ENCODE measurements at places on chromosomes 2 and 18. TPM values are rescaled to one million over a fixed set of nuclear protein-coding genes. Genes with fewer than 3 reads are reported as not detected.

The CHST10 gene
- total RNA-seq, result 8.6 TPM

The OTOF gene
- total RNA-seq, result 0.19 TPM

The ZAP70 gene
- total RNA-seq, result not detected

The RGPD3 gene
- 0.85 TPM for total RNA-seq

The EIF2AK3 gene
- total RNA-seq, result 46.8 TPM

The ATAD2B gene
- total RNA-seq, result 7.9 TPM

The TMEM17 gene
- 1.7 TPM for total RNA-seq

The CXCR1 gene
- total RNA-seq, result not detected

The KIF5C gene
- 0.38 TPM for total RNA-seq

The DSG2 gene
- total RNA-seq, result 0.19 TPM

The AQP12B gene
- total RNA-seq, result not detected

The ELOA2 gene
- not detected for total RNA-seq

The SLC39A6 gene
- total RNA-seq, result 150 TPM

The SGO2 gene
- 28.6 TPM for total RNA-seq

The NOL4 gene
- 0.38 TPM for total RNA-seq

The CCDC148 gene
- 2.0 TPM for total RNA-seq

The APCDD1 gene
- total RNA-seq, result 0.19 TPM

The RUFY4 gene
- total RNA-seq, result not detected

The EFR3B gene
- total RNA-seq, result 1.7 TPM

The MYL1 gene
- total RNA-seq, result not detected

The SKOR2 gene
- not detected for total RNA-seq

The OR6B2 gene
- not detected for total RNA-seq

The STAMBP gene
- 25.7 TPM for total RNA-seq

The PTH2R gene
- total RNA-seq, result not detected

The PCARE gene
- not detected for total RNA-seq

The SAG gene
- total RNA-seq, result not detected

The RAPGEF4 gene
- total RNA-seq, result 9.6 TPM

The IL1RL1 gene
- 1.1 TPM for total RNA-seq

The MOB4 gene
- total RNA-seq, result 36.1 TPM

The DSEL gene
- total RNA-seq, result 55.0 TPM

The LRRC30 gene
- total RNA-seq, result not detected

The SPC25 gene
- 8.6 TPM for total RNA-seq

The MYO5B gene
- total RNA-seq, result 0.28 TPM

The POU3F3 gene
- 0.19 TPM for total RNA-seq

The CEP192 gene
- 36.2 TPM for total RNA-seq

The RGPD4 gene
- under 0.01 TPM for total RNA-seq

The CUL3 gene
- total RNA-seq, result 52.9 TPM

The TM4SF20 gene
- total RNA-seq, result under 0.01 TPM

The KLF7 gene
- 18.6 TPM for total RNA-seq

The PTPRN gene
- 12.7 TPM for total RNA-seq

The ABCG5 gene
- total RNA-seq, result not detected

The HOXD10 gene
- total RNA-seq, result 0.19 TPM

The INPP4A gene
- 25.4 TPM for total RNA-seq

The CIDEA gene
- total RNA-seq, result 0.58 TPM

The DNAJC5G gene
- not detected for total RNA-seq

The CYRIA gene
- 5.2 TPM for total RNA-seq

The CDH20 gene
- 0.28 TPM for total RNA-seq

The QPCT gene
- 35.0 TPM for total RNA-seq

The PLCL1 gene
- 12.3 TPM for total RNA-seq

The ARHGEF33 gene
- total RNA-seq, result 0.85 TPM

The PDE11A gene
- total RNA-seq, result under 0.01 TPM

The PLEKHA3 gene
- total RNA-seq, result 6.5 TPM

The ALPG gene
- total RNA-seq, result not detected

The MYO7B gene
- under 0.01 TPM for total RNA-seq

The TLX2 gene
- under 0.01 TPM for total RNA-seq

The MDH1B gene
- 0.56 TPM for total RNA-seq

The C2orf78 gene
- total RNA-seq, result not detected

The LHCGR gene
- not detected for total RNA-seq

Data from regular cardiac myocyte (primary cell).